Activated T-helper 1 cell treated with anti-CD3 and anti-CD28 coated beads, Interleukin-12 subunit alpha, Interleukin-12 subunit beta, Interleukin-2, Interleukin-4 antibody, amounts not matched to agents 30 ng/mL and 10 ng/mL and 1 ng/mL, durations not matched to agents 14 hours and 24 hours and 36 hours (primary cell): ENCODE measurements at places on chromosomes 7 and 10. TPM values are rescaled to one million over a fixed set of nuclear protein-coding genes. Genes with fewer than 3 reads are reported as not detected.

- no peak for DNase-seq
- H3K36me3 ChIP-seq: no peaks in the 10 kb centered on the region
- no peaks in the 10 kb centered on the region for H3K4me1 ChIP-seq
- no peak overlapping the region for H3K27ac ChIP-seq
Measured at GRCh38 chr10:77959384-77959783, 32.8 kb upstream of the DLG5 start.

- no peak overlapping the region for H3K27ac ChIP-seq
- no peaks in the 10 kb centered on the region for H3K36me3 ChIP-seq
- H3K4me3 ChIP-seq: no peak overlapping the region
- no peak for DNase-seq
Measured at GRCh38 chr10:17409170-17409733, 45.1 kb downstream of the ST8SIA6 start.

DNA sequence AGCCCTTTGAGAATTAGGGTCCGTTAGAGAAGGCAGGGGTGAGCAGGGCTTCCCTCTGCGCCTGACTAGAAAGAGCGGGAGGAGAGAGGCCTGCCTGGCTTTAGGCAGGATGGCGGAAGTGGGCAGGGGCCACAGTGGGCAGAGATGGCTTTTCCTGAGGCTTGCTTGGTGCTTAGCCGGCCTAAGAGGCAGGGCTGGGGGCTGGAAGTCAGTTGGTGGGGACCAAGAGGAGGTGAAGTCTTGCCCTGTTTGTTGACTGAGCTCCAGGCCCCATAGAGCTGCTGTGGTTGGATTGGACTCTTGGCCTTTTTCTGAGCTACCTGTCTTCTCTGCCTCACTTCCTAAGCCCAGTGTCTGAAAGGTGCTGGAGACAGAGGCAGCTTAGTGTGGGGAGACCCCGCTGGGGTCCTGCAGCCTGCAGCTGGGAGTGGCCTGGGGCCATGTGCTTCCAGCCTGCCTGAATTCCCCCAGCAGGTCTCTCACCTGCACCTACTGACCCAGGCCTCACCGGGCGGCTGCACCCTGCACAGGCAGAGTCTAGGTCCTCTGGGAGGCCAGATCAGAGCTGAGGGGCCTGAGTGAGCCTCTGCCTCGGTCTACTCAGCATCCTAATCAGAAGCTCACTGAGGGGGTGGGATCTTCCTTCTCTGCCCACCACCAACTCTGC is 4.8 kb downstream of the FAM241B start:
- no peak overlapping the region for H3K27ac ChIP-seq
- H3K36me3 ChIP-seq: peaks cover 6% of the 10 kb centered on the region
- H3K4me1 ChIP-seq: no peaks in the 10 kb centered on the region

GRCh38 chr7:136877990-136878389 is 9.5 kb downstream of the CHRM2 start:
- H3K27ac ChIP-seq: no peak overlapping the region
- H3K4me1 ChIP-seq: no peaks in the 10 kb centered on the region
- no peaks in the 10 kb centered on the region for H3K36me3 ChIP-seq
- DNase-seq: no peak
- no peak overlapping the region for H3K4me3 ChIP-seq

DNA sequence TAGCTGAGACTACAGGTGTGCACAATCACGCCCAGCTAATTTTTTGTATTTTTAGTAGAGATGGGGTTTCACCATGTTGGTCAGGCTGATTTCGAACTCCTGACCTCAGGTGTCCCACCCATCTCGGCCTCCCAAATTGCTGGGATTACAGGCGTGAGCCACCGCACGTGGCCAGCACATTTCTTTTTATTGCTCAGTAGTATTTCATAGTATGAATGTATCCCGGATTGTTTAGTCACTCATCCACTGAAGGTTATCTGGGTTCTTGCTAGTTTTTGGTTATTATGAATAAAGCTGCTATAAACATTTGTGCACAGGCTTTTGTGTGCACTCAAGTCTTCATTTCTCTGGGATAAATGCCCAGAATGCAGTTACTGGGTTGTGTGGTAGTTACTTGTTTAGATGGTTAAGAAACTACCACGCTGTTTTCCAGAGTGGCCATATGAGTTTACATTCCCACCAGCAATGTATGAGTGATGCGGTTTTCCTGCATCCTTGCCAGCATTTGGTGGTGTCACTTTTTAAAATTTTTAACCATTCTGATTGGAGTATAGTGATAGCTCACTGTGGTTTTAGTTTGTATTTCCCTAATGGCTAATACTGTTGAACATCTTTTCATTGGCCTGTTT is 275.8 kb upstream of the LYZL1 start:
- no peak overlapping the region for H3K27ac ChIP-seq
- no peak for DNase-seq
- peaks cover 10% of the 10 kb centered on the region for H3K27me3 ChIP-seq
- no peaks in the 10 kb centered on the region for H3K36me3 ChIP-seq

ABCB4 gene
- not detected in 2 replicates for total RNA-seq

ASB15 gene
- not detected in 2 replicates for total RNA-seq

H2BK1 gene
- not detected in 2 replicates for total RNA-seq

UNC5B gene
- 0.07 and 0.10 TPM in 2 replicates for total RNA-seq

EZH2 gene
- 97.5 and 101 TPM in 2 replicates for total RNA-seq
